Ascending aorta (tissue), 2 donors: ENCODE measurements at places on chromosomes 1 and 21.
A peak's percentile ranks its signal among the peaks of the same experiment; 100 is the strongest.

DNA sequence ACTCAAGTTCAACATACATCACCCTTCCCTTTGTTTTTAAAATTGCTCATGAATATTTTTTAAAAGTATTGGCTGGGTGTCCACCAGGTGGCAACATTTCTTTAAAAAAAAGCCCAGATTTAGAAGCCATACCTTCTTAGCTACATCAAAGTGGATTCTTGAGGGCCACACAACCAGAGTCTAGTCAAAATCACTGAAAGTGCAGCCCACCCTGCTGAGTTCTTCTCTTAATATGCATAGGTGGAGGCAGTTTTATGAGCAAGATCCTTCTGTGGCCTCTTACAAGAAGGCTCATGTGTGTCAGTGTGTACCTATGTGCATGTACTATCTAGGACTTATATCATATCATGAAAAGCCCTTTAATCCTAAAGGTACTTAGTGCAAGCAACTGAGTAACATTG, 16.9 kb upstream of the GNG12 start:
- no peak for DNase-seq

DNA sequence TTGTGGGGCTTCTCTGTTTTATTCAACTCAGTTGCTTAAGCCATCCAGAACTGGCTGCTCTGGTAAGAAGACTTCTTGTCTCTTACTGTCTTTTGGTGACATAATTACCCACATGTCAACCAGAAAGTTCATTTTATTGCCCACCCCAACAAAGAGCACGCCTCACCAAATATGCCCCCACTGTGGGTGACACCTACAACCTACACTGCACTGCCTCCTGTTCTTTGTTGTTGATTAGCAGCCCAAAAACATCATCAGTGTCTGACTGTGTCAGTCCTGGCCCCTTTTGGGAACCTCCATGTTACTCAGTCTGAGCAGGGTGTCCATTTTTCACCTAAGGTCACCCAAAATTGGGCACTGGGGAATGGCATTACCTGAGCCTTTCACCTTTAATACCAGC, 49.3 kb downstream of the ZNF678 start:
- no peak for DNase-seq

GRCh38 chr1:215566556-215567490, at the start of gene KCTD3:
TSS of gene KCTD3 (plus strand) at chr1:215567304. CDS start at chr1:215567686, 382 bp downstream.
- peak; percentile 86 for DNase-seq

DNA sequence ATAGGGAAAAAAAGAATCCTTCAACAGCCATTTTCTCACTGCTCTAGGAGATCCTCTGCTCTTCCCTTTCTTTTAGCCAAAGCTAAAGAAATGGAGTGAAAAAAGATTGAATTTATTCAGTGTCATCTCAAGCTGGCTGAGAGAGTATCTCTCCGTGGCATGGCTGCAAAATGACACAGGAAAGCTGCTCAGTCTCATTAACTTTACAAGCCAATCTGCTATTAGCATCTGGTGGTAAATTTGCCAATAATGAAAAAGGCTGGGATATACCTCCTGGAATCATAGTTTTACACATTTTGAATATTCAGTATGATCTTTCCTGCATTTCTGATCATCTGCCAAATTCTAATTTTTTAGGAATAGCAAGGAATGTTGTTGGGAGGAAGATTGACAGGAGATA, 176.8 kb upstream of the CHRM3 start:
- no peak for DNase-seq

DNA sequence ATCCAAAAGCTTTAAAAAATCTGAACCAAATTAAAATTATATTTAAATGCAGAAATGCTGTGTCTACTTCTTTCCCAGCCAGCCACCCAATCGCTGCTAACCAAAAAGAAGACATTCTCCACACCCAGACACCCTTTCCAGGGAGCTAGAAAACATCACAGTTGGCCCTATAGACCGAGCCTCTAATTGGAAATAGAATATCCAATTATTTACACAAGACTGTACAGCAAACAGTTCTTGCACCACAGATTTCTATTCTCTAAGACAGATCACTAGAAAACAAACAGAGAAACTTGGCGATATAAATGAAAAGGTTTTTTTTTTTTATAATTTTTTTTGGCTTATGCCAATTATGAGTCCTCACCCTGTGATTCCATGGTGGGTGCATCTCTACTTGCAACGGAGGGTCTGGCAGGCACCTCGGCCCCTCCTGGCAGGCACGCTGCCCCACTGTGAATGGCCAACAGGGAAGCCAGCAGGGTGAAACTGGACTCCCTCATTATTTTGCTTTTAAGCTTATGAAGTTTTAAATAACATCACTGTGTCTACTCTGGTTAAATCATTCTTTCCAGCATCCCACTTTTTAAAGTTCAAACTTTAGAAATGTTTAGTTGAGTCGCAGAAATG, 29.2 kb downstream of the BCAR3 start:
- DNase-seq: no peak

DNA sequence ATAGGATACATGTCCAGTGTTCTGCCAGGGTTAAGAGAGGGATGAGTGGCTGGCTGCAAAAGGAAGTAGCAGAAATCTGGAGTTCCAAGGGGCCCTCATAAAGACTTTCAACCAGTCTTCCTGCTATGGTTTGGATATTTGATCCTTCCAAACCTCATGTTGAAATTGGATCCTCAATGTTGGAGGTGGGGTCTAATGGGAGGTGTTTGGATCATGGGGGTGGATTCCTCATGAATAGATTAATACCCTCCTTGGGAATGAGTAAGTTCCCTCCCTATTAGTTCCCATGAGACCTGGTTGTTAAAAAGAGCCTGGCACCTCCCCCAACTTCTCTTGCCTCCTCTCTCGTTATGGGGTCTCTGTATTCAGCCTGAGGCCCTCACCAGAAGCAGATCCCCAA, 10.1 kb upstream of the GNG12 start:
- DNase-seq: no peak

DNA sequence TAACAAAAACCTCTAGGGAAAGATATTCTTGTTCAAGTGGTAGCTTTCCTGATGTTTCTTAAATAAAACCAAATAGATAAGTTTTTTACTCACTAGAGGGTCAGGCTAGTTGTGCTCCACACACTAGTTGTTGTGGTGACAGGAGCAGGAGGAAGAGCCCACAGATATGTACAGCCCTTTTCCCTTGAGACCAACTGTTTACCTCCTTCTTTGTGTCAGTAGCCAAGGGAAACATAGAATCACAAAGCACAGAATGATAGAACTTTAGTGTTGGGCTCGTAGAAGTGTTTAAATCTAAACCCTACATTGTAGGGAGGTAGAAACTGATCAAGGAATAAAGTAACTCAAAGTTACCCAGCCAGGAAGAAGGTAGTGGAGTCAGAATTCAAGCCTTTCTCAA, 309.0 kb downstream of the CTH start:
- DNase-seq: no peak

- DNase-seq: no peak
Measured at GRCh38 chr21:38797470-38797869, 8.3 kb upstream of the ETS2 start.
